ENCODE measurements at places on chromosomes 7 and 10.

DNA sequence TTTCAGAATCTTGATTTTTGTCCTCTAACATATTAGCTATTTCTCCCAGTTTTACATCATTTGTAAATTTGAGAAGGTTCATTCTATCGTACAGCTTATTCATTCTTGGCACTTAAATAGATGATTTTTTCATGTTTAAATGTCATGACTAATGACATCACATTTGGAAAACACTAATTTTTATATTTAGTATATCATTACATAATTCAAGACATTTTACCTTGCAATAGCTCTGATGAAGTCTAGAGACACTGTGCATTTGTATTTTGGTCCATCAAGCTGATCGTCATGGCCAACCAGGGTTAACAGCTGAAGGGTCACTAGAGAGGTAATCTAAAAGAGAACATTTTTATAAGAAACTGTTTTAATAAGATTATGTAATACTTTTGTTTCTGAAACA lies 71.3 kb downstream of the ORC5 start:
- no peak for DNase-seq

GRCh38 chr10:124497196-124497881 lies 35.7 kb downstream of the LHPP start:
- DNase-seq: no peak

GRCh38 chr7:26307226-26307625 lies 15.6 kb downstream of the SNX10 start:
- DNase-seq: no peak

DNA sequence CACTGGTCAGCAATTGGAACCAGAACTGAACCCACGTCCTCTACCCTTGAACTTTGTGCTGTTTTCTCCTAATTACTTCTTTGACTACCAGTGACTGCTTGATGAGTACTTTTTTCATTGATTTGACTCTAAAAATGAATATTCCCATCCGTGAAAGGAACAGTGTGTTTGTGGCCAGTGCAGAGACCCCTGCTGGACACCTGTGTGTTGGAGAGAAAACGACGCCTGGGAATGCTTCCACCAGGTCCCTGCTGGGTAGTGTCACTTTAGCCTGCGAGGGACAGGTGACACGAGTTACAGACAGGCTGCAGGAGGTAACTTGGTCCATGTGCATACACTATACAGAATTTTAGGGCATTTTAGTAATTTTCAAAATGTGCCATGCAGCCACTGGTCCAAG lies 6.8 kb upstream of the GJD4 start:
- no peak for DNase-seq

All from sciatic nerve (tissue), 2 donors.